ENCODE measurements at places on chromosomes 4 and X.

DNA sequence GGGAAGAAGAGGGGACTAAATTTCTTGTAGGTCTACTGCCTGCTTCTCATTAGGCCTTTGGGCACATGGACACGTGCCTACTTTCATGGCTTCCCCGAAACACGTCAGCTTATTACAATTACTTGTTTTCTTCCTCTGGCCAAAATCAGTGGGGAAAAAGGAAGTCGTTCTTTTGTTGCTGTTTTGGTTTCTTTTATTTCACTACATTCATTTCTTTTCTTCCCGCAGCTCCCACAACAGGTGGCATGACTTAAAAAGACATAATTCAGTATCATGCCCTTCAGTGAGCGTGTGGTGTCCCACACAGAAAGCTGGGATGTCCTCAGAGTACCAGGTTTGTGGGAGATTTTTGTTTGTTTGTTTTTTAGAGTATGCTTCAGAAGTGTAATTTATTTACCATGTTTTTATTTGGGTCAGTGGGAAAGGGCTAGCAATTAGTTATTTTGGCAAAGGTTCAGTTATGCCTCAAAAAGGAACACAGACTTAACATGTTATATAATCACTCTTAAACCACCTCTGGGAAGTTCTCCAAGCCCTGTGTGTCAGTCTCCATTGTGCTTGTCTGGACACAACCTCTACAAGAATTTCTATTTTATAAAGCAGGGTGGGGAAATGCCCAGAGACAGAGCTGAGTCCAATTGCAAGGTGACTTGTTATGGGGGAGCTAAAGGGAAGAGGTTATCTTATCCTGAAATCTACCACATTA is 44.2 kb upstream of the SPRY1 start:
- DNase-seq = no peak

GRCh38 chrX:48600226-48600625 is 2.9 kb downstream of the WDR13 start:
- no peak for DNase-seq

- no peak for DNase-seq
These were observed 88.2 kb upstream of the TFDP3 start for GRCh38 chrX:133306316-133306715.

- no peak for DNase-seq
These were observed 252.3 kb upstream of the RASGEF1B start for GRCh38 chr4:81723927-81724587.

- DNase-seq = no peak
These were observed 312.2 kb upstream of the DIAPH2 start for GRCh38 chrX:96372313-96373046.

DNA sequence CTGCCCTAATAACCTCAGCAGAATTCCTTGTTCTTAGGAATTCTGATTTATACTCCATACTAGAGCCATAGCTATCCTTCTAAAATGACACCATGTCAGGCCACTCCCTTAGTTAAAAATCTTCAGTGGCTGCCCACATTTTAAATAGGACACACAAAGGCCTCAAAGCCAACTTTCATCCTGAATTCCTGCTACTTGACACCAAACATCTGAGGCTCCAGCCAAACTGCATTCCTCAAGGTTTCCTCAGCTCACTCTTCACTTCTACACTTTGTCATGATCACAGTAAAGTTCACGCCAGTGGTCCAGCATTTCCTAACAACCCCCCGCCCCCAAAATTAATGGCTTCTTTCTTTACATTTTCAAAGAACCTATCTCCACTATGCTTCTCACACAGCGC is 124.3 kb downstream of the ADGRA3 start:
- DNase-seq = no peak

- no peak for DNase-seq
These were observed 51.0 kb upstream of the NHSL2 start for GRCh38 chrX:71859637-71860036.
